ENCODE measurements at places on chromosomes 11 and 22.

DNA sequence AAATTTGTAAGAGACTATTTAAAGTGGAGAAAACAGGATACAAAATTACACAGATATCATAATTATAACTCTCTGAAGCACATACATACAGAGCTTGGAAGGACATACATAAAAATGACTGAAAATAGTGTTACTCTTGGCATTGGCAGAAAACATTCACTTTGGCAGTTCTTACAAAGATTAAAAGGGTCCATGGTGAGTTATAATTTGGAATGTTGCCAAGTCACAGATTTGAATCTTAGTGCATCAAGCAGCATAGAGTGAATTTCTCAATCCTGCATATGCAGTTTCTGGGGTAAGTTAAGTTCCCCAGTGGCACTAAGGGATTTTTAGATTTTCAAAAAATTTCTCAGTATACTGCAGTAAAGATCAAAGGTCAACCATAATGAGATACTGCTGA lies 115.9 kb downstream of the CCDC81 start:
- DNase-seq = no peak

DNA sequence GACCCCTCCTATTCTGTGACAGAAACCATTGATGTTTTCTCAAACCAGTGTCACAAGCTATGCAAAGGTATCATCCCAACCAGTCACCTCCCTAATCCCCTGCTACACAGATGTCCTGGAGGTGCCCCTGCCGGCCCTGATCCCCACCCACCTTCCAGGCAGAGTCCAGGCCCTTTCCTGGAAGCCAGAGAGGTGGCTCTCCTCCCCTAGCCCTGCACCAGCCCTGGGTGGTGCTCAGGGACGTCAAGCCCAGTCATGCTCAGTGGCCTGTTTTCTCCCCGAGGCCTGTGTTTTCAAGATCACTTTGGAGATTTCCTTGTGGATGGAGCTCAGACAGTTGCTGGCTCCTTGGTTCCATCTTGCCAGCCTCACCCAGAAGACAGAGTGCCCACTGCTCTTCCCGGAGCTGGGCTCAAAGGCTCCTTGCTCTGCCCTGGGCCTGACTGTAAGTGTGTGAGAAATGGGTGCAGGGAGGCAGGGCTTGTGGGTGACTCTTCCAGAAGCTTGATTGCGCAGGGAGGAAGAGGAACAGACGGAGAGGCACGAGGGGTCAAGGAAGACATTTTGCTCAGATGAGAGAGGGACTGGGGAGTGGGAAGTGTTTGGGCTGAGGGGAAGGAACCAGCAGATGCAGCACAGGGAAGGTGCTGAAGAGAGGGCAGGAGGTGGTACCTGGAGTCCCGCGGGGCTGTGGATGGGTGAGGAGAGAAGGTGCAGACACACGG lies 11.3 kb downstream of the P2RY6 start:
- DNase-seq = no peak

GRCh38 chr11:75816561-75817239 lies 1.7 kb downstream of the UVRAG start:
- DNase-seq = no peak

- DNase-seq = no peak
These were observed 36.2 kb downstream of the PPM1F start for GRCh38 chr22:21916309-21916918.

DNA sequence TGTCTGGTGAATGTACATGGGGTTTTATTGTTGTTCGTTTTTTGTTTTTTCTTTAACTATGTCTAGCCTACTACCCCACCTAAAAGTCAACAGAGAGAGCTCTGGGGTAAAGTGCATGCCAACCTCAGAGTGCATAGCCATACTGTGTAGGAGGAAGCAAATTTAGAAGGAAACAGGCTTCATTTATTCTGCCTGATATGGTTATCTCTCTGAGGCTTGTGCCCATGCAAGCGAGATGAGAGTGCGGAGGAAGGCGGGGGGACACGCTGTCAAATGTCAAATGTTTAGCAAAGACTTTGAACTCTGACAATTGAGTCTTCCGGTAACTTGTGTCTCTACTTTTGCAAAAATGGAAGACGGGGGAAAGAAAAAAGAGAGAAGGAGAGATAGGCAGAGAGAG lies 295.5 kb downstream of the ETS1 start:
- no peak for DNase-seq

DNA sequence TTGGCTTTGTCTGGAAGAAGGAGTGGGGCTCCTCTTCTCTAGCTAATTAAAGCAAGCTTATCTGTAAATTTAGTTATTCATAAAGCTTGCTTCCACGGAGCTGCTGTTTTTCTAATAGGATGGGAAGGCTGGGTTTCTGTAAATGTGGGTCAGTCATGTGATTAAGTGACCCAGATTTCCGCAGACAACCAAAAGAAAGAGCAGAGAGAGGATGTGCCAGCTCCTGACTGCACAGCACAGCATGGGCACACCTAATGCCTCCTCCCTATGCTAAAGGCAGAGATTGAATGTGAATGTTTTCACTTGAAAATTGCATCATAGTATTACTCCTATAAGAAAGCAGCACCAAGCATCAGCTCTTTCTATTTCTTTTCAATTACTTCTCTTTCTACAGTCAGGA lies 160.2 kb downstream of the FAT3 start:
- DNase-seq = no peak

DNA sequence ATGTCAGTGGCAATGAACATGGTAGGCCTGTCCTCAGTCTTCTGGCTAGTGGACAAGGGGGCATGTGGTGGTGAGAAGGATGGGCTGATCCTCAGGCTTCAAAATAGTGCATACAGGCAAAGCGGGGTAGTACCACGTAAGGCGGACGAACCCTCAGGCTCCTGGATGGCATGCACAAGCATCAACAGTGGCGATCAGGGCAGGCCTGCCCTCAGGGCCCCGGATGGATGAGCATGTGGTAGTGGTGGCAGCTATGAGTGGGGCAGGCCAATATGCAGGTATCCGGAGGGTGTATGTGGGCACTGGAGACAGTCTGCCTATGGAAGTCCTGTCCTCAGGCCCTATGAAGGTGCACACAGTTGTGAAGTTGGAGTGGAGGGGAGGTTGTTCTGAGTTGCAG lies 163.8 kb downstream of the GUCY1A2 start:
- no peak for DNase-seq

GRCh38 chr11:104907521-104908185 lies 9.4 kb upstream of the CASP12 start:
- no peak for DNase-seq

GRCh38 chr11:88086297-88086696 lies 88.9 kb downstream of the RAB38 start:
- DNase-seq = no peak

- no peak for DNase-seq
These were observed 303.0 kb downstream of the ST3GAL4 start for GRCh38 chr11:126658306-126659056.

- DNase-seq = no peak
These were observed 22.9 kb upstream of the ARHGAP8 start for GRCh38 chr22:44729391-44730021.

GRCh38 chr11:119472186-119472855 lies 49.3 kb upstream of the THY1 start:
- no peak for DNase-seq

All from stimulated activated CD8-positive, alpha-beta memory T cell treated with anti-CD3 and anti-CD28 coated beads, Interleukin-7, amount 100 ng/mL, for 1 hour (primary cell).